ENCODE measurements at places on chromosomes 6 and 20. TPM values are rescaled to one million over a fixed set of nuclear protein-coding genes. Genes with fewer than 3 reads are reported as not detected.
A peak's percentile ranks its signal among the peaks of the same experiment; 100 is the strongest.

- no peak overlapping the region for H3K27ac ChIP-seq
- peaks cover 4% of the 10 kb centered on the region for H3K4me1 ChIP-seq
- H3K36me3 ChIP-seq = peaks cover 3% of the 10 kb centered on the region
- H3K4me3 ChIP-seq = no peak overlapping the region
- H3K27me3 ChIP-seq = no peaks in the 10 kb centered on the region
- no peak for DNase-seq
Observed at GRCh38 chr6:100774681-100775080, 106.4 kb downstream of the ASCC3 start.

- no peak for DNase-seq
- no peaks in the 10 kb centered on the region for H3K27me3 ChIP-seq
- H3K4me1 ChIP-seq = no peaks in the 10 kb centered on the region
- no peak overlapping the region for H3K27ac ChIP-seq
Observed at GRCh38 chr6:120700001-120700400, 634.3 kb downstream of the TBC1D32 start.

DNA sequence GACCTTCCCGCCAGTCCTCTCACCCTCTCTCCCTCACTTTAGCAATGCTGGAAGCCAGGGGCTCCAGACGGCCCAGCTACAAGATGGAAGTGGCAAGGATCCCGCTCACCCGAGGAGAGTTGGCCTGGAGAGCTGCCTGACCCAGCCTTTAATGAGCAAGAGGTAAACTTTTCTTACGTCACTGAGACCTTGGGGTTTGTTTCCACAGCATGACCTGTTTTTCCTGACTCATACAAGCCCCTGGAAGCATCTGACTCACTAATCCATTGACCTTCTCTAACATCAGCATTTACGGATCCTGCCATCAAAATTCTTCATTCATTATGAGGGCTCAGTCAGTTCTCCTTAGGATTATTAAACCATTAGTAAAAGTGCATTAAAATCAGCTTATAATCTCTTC lies 120.4 kb downstream of the MYLK4 start:
- H3K27ac ChIP-seq = peak overlapping the region; percentile 80
- H3K36me3 ChIP-seq = no peaks in the 10 kb centered on the region
- no peak overlapping the region for H3K4me3 ChIP-seq

- H3K36me3 ChIP-seq = peaks cover 7% of the 10 kb centered on the region
- H3K4me1 ChIP-seq = peaks cover 57% of the 10 kb centered on the region
Observed at GRCh38 chr6:34243901-34244884, 4.6 kb downstream of the SMIM29 start.

GRCh38 chr20:46458866-46459750 lies 52.7 kb upstream of the ELMO2 start:
- peaks cover 16% of the 10 kb centered on the region for H3K27me3 ChIP-seq
- no peak for DNase-seq
- no peaks in the 10 kb centered on the region for H3K4me1 ChIP-seq
- no peak overlapping the region for H3K27ac ChIP-seq
- H3K4me3 ChIP-seq = peak overlapping the region; percentile 53

Gene PAK5
- total RNA-seq = not detected

GRCh38 chr6:11701573-11701972 lies 77.0 kb downstream of the ADTRP start:
- no peaks in the 10 kb centered on the region for H3K36me3 ChIP-seq
- peaks cover 3% of the 10 kb centered on the region for H3K4me1 ChIP-seq
- H3K4me3 ChIP-seq = no peak overlapping the region
- DNase-seq = no peak
- no peaks in the 10 kb centered on the region for H3K27me3 ChIP-seq
- H3K27ac ChIP-seq = no peak overlapping the region

GRCh38 chr6:80454197-80454596 lies 347.7 kb downstream of the BCKDHB start:
- H3K36me3 ChIP-seq = no peaks in the 10 kb centered on the region
- no peak for DNase-seq
- peaks cover 42% of the 10 kb centered on the region for H3K4me1 ChIP-seq
- H3K27ac ChIP-seq = no peak overlapping the region
- no peak overlapping the region for H3K4me3 ChIP-seq

Gene RNF144B
- 15.0 TPM for total RNA-seq

- peaks cover 6% of the 10 kb centered on the region for H3K4me1 ChIP-seq
- H3K4me3 ChIP-seq = no peak overlapping the region
- no peak for DNase-seq
- no peak overlapping the region for H3K27ac ChIP-seq
Observed at GRCh38 chr6:162719528-162719927, 8.0 kb downstream of the PRKN start.

GRCh38 chr6:66948106-66948505 lies 1241.1 kb upstream of the EYS start:
- H3K27me3 ChIP-seq = peaks cover 3% of the 10 kb centered on the region
- DNase-seq = no peak
- H3K36me3 ChIP-seq = no peaks in the 10 kb centered on the region
- no peak overlapping the region for H3K4me3 ChIP-seq
- H3K4me1 ChIP-seq = peaks cover 8% of the 10 kb centered on the region
- peak overlapping the region; percentile 52 for H3K27ac ChIP-seq

DNA sequence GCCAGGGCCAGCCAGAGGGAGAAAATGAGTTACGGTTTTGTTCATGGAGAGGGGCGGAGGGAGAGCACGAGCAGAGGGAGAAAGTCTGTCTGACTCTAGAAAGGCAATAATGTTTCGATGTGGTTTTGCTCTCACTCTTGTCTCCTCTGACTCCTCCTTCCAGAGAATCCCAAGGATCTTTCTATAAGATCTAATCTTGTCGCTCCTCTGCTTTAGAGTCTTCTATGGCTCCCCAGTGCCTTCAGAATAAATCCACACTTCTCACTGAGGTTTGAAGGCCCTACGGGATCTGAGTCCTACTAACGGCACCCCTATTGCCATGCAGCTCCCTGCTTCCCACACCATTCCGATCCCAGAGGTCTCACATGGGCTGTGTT lies 66.8 kb downstream of the KCNB1 start:
- no peaks in the 10 kb centered on the region for H3K36me3 ChIP-seq
- H3K27me3 ChIP-seq = peaks cover 2% of the 10 kb centered on the region
- peaks cover 80% of the 10 kb centered on the region for H3K4me1 ChIP-seq
- H3K4me3 ChIP-seq = no peak overlapping the region
- DNase-seq = no peak

GRCh38 chr20:16599257-16599656 lies 26.0 kb upstream of the KIF16B start:
- peaks cover 19% of the 10 kb centered on the region for H3K27me3 ChIP-seq
- no peak overlapping the region for H3K27ac ChIP-seq
- no peaks in the 10 kb centered on the region for H3K4me1 ChIP-seq
- H3K4me3 ChIP-seq = no peak overlapping the region

DNA sequence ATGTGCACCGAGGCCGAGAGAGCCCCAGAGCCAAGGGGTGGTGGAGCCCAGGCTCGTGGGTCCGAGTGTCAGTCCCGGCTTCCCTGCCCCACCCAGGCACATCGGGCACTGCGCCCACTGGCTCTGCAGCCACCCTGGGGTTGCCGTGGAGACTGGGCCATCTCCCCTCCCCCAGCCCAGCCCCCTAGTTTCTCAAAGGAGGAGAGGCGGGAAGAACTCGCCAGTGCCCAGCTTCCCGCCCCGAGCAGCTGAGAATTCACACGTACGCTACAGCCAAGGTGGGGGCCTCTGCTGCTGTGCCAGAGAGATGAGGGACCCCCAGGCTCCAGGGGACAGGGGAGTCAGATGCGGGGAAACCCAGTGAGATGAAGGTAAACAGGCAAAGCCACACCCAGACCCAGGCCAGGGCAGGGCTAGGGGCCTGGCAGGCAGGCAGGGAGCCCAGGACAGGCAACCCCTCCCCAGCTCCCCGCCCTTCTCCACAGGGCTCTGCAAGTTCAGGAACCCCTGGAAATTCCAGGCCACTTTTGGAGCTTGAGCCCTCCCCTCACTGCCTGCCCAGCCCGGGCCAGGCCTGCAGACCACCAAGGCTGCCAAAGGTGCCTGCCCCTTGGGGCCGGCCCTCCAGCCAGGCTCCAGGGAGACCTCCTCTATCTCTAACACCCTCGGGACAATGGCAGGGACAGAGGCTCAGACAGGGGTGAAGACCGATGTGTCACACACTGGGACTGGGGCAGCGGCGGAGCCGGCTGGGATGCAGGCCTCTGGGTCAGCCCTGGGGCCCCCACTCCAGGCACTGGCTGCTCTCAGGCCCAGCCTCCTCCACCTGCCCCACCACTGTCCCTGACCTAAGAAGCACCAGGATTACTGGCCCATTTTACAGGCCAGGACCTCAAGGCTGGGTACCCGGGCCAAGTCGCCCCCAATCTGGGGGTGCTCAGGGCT lies 6.0 kb downstream of the LAMA5 start:
- no peak overlapping the region for H3K4me3 ChIP-seq
- peak overlapping the region; percentile 31 for H3K27ac ChIP-seq
- DNase-seq = no peak
- H3K27me3 ChIP-seq = no peaks in the 10 kb centered on the region
- H3K4me1 ChIP-seq = peaks cover 70% of the 10 kb centered on the region
- no peaks in the 10 kb centered on the region for H3K36me3 ChIP-seq

Gene ELOVL4
- 4.8 TPM for total RNA-seq

DNA sequence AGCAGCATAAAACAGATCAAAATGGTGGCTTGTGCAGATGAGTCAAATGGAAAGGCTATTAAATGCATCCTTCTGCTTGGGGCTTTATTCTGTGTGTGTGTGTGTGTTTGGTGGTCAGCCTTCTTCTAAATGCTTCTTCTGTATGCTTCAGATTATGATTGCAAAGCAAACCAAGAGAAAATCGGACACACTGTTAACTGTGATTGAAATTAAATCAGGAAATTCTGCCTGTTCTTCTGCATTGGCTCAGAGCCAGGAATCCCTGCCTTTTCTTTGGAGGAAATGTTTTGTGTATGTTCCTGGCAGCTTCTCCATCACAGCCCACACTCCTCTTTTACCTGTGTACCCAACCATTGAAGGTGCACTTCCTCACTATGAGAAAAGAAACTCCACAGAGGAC lies 22.3 kb upstream of the PDE10A start:
- no peak for DNase-seq
- no peak overlapping the region for H3K4me3 ChIP-seq
- no peaks in the 10 kb centered on the region for H3K36me3 ChIP-seq
- H3K4me1 ChIP-seq = peaks cover 2% of the 10 kb centered on the region

Gene NAPB
- 10.5 TPM for total RNA-seq

Gene COL10A1
- not detected for total RNA-seq

Gene IMPG1
- not detected for total RNA-seq

Gene PRR18
- not detected for total RNA-seq

Gene PNPLA1
- not detected for total RNA-seq

GRCh38 chr6:149224399-149224798 lies 93.1 kb upstream of the TAB2 start:
- peaks cover 24% of the 10 kb centered on the region for H3K4me1 ChIP-seq
- H3K27me3 ChIP-seq = no peaks in the 10 kb centered on the region
- no peaks in the 10 kb centered on the region for H3K36me3 ChIP-seq
- H3K4me3 ChIP-seq = no peak overlapping the region
- no peak for DNase-seq

DNA sequence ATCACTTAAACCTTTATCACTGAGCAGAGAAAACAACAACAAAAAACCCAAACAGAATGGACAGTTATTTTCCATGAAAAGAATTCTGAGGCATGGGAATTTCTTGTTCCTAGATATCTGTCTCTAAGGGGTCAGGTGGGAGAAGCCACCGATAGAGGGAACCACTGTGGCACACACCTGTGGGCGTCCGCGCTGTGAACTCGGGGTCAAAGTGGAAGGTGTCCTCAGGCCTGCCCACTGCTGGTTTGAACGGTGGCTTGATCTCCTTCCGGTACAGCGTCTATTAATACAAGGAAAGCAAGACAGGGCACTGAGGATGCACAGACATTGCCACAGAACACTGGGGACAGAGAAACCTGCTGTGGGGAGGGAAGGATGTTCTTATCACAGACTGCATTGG lies 76.5 kb upstream of the MPC1 start:
- no peak overlapping the region for H3K4me3 ChIP-seq
- DNase-seq = no peak
- peaks cover 23% of the 10 kb centered on the region for H3K36me3 ChIP-seq

DNA sequence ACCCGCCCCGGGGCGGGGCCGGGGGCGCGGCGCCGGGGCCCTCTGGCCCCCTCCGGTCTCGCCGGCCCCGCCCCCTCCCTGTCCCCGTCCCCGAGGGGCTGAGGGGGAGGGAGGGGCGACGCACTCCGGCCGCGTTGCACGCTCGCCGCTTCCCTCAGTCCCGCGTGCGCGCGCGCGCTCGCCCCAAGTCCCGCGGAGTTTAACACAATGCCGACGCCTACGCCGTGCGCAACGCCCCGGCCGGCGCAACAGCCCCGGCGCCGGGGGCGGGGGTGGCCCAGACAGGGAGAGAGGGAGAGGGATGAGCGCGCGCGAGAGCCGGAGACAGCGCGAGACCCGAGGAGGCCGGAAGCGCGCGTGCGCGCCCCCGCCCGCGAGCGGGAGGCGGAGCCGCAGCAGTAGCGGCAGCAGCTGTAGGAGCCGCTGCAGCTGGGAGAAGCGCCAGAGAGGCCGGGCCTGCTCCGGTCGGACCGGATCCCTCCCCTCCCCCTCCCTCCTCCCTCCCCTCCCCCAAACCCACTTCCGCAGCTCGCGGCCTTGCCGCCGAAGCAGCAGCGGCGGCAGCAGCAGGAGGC lies 996 bp downstream of the ZBTB2 start:
- H3K4me1 ChIP-seq = peaks cover 55% of the 10 kb centered on the region
- peak; percentile 100 for DNase-seq
- H3K36me3 ChIP-seq = peaks cover 8% of the 10 kb centered on the region
- no peaks in the 10 kb centered on the region for H3K27me3 ChIP-seq
